Stimulated activated CD8-positive, alpha-beta memory T cell treated with anti-CD3 and anti-CD28 coated beads, Interleukin-7, amount 100 ng/mL, for 24 hours (primary cell): ENCODE measurements at places on chromosomes 4 and X.

DNA sequence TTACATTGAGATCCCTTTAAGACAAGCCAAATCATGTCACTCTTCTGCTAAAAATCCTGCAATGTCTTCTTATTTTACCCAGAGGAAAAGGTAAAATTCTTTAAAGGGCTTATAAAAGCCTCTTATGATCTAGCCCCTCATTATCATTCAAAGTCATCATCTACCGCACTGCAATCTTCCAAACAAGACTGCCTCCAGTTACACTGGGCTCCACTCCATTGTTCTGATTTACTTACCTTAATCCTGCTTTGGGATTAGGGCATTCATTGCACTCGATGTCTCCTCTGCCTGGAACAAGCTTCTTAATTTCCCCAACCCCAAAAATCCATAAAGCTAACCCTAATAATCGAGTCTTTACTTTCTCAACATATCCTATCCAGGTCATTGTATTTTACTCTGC is 269.1 kb downstream of the PCDH18 start:
- no peak for DNase-seq

DNA sequence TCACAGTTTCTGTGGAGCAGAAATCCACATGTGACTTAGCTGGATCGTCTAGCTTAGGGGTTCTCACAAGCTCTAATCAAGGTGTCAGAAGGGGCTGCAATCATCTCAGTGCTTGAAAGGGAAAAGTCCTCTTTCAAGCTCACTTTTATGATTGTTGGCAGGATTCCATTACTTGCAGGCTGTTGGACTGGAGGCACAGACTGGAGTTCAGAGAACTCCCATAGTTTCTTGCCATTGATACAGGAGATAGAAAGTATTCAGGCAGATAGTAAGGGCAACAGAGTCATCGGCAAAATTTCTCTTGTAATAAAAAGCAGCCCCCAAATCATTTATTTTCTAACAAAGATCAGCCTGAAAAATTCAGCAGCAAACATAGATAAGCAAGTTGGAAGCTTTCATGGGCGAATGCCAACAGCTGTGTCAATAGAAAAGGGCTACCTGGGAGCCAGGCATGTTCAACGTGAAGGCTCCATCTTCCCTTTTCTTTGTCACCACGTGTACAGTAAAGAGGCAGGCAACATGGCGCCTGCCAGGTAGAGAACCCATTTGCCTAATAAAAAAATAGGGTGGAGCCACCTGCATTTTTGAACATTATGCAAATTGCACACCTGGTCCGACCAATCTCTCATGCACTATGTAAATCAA is 64.4 kb downstream of the CXCL13 start:
- no peak for DNase-seq

DNA sequence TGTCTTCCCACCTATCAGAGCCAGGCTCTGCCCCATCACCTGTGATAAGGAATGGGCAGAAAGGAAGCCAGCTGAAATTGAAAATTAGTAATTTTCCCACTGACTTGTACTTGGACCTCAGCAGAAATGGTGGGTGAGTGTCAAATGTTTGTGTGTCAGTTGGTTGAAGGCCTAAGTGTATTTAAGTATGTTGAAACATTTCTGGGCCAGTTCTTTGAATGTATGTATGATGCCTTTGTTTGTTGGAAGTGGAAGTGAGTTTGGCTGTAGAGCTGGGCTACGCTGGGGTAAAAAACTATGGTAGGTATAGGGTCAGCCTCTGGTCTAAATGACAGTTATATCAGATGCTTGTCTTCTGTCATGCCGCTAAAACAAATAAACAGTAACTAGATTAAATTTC is 27.7 kb downstream of the JADE1 start:
- no peak for DNase-seq

DNA sequence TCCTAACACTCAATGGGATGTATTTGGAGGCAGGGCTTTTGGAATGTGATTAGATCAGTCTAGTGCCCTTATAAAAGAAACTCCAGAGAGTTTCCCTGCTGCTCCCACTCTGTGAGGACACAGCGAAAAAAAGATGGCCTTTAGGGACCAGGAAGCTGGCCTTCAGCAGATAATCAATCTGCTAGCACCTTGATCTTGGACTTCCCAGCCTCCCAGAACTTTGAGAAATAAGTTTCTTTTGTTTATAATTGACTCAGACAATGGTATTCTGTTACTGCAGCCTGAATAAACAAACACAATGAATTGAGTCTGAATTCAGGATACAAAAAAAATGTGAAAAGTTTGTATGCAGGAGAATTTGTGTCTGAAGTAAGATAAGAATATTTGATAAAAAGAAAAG is 842.1 kb downstream of the FSTL5 start:
- DNase-seq = no peak
